Body of pancreas (tissue), 4 donors: ENCODE measurements at places on chromosomes 2 and 18. TPM values are rescaled to one million over a fixed set of nuclear protein-coding genes. Genes with fewer than 3 reads are reported as not detected.

NRP2 gene
- total RNA-seq = 5.7 TPM

AOX1 gene
- total RNA-seq = 75.0 TPM

EVA1A gene
- total RNA-seq = 27.5 TPM

ATP6V1C2 gene
- 0.66 TPM for total RNA-seq

RUFY4 gene
- total RNA-seq = not detected

ATP6V1B1 gene
- total RNA-seq = 9.9 TPM

CFAP65 gene
- total RNA-seq = not detected

HOXD10 gene
- 0.26 TPM for total RNA-seq

BMP10 gene
- not detected for total RNA-seq

G6PC2 gene
- 21.3 TPM for total RNA-seq

LRRFIP1 gene
- total RNA-seq = 49.8 TPM

DHRS9 gene
- not detected for total RNA-seq

ALPP gene
- not detected for total RNA-seq

MRO gene
- 0.26 TPM for total RNA-seq

UNC80 gene
- 1.8 TPM for total RNA-seq

UGT1A3 gene
- total RNA-seq = not detected

TLX2 gene
- total RNA-seq = not detected
